ENCODE measurements at places on chromosomes 2 and 18. TPM values are rescaled to one million over a fixed set of nuclear protein-coding genes. Genes with fewer than 3 reads are reported as not detected.

DNA sequence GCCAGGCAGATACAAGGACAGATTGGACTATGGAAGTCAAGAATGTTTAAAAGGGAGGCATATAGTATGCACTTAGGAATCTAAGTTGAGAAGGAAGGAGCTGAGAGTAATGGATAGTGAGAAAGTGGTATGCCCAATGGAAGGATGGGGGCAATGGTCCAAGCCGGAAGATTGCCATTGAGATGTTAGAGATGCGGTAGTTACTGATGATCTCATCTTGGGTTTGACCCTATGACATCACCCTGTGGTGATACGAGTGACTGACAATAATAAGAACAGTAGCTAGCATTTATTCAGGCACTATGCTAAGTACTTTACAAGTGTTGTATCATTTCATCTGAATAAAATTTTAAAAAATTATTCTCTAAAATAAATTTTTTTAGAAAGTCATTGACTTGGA lies 38.5 kb upstream of the ACMSD start:
- no peak for DNase-seq

- no peak for DNase-seq
These were observed 5.3 kb downstream of the MFSD6 start for GRCh38 chr2:190413421-190413820.

DNA sequence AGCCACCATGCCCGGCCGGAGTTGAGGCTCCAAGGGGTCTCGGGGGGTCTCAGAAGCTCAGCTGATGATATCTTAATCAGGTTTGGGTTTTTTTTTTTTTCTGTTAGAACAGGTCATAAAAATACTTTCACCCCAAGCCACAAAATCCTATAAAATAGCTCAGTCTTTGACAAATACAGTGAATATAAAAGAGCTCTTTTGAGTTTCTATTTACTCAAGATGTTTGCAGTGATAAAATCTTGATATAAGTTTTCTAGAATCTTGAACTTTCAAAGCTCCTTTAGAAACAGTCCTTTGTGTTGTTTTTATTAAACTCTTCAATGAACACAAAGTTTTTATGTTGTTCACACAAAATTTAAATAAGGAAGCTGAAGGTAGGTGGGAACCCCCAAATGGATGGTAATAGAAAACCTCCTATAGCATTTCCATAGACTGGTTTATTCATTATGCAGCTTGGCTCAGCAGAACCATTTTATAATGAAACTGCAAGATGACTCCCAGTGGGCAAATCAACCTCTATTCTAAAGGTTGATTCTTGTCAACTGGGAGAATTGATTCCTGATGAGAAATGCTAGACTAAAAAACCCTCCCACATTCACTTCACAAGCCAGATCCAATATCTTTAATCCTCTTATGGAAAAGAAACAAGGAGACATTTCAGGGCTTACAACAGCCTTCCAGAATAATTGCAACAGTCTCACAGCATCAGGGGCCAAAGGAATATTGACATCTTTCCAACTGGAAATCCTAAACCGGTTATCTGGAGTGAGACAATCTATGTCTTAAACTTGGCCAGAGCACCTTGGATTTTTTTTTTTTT lies 13.6 kb upstream of the NARS1 start:
- no peak for DNase-seq

DNA sequence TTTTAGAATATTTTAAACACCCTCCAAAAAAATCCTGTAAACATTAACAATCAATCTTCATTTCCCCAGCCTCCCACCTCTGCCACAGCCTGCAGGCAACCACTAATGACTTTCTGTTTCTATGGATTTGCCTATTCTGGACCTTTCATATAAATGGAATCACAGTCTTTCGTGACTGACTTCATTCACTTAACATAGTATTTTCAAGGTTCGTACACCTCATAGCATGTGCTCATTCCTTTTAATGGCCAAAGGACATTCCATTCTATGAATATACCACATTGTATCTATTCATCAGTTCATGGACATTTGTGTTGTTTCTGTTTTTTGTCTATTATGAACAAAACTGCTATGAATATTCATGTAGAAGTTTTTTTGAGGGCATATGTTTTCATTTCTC lies 48.5 kb downstream of the NAT8 start:
- no peak for DNase-seq

DNA sequence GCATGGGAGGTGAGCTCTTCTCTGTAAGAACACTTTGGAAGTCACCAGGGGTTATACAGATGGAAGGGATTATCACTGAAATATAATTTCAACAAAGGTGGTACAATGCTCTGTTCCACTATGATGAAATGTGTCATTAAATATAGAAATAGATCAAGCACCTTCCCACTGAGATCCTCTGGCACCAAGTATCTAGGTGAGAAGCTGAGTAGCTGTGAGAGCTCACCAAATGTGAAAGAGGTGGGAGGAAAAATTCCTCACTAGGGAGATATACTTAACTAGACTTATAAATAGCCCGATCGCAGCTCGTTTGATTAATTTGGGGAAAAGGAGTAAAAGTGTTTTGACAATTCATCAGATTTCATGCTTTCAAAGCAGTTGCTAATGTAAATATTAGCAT lies 247.6 kb downstream of the SMAD2 start:
- no peak for DNase-seq

DNA sequence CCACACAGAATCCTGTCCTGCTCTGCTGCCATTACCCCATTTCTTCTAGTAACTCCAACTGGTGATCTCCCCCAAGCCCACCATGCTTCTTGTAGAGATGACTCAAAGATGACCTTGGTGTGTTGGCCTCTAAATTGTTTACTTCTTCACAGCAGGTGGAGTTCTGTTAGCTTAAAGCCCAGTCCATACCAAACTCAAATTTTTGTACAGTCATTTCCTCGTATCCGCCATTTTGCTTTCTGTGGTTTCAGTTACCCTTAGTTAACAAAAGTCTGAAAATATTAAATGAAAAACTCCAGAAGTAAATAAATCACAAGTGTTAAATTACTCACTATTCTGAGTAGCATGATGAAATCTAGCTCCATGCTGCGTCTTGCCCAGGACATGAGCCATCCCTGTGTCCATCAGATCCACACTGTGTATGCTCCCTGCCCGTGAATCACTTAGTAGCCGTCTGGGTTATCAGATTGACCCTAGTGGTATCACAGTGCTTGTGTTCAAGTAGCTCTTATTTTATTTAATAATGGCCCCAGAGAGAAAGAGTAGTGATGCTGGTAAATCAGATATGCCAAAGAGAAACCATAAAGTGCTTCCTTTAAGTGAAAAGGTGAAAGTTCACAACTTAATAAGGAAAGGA lies 133.3 kb upstream of the NOL4 start:
- no peak for DNase-seq

GRCh38 chr2:237269138-237269875 lies 144.7 kb downstream of the COL6A3 start:
- no peak for DNase-seq

DNA sequence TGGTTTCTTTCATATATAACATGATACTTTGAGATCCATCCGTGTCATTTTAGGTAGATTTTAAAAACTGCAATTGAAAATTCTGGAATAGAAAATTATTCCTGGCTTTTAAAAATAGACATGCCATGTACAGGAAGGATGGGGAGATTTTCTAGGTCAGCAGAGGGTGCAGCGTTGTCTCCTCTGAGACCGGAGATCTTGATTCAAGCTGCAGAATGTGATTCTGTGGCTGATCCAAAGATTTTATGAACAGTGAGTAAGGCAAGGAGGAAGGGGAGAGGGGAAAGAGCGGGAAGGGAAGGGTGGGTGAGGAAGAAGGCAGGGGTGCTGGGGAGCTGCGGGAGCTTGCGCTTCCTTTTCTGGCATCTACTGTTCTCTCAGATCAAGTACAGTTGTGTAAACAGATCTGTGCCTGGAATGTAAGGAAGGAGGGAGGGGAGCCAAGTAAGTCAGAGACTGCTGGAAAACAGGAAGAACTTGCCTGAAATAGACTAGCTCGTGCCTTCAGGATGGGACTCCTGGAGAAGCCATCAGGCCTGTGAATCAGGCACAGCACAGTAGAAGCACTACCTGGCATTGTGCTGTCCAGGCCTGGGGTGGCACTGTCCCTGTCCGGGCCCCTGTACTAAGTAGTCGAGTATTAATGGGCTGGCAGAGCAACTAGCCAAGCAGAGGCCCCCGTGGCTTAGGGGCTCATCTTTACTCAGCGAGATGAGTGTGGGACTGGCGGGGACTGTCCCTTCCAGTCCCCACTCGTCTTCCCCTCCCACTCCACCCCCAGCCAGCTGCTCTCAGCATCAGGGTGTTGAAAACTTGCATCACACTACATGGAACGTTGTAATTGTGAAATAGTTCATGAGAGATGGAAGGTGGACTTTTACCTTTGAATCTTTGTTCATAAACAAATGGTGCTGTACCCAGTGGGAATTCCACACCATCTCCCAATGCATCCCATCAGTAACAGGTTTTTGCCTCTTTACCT lies 163.5 kb downstream of the UXS1 start:
- DNase-seq, result peak; percentile 64

GRCh38 chr2:160493227-160494028 lies at the start of gene RBMS1:
Gene RBMS1 (minus strand): TSS chr2:160493807. CDS start chr2:160493363, 444 bp downstream.
- DNase-seq, result peak; percentile 80

DNA sequence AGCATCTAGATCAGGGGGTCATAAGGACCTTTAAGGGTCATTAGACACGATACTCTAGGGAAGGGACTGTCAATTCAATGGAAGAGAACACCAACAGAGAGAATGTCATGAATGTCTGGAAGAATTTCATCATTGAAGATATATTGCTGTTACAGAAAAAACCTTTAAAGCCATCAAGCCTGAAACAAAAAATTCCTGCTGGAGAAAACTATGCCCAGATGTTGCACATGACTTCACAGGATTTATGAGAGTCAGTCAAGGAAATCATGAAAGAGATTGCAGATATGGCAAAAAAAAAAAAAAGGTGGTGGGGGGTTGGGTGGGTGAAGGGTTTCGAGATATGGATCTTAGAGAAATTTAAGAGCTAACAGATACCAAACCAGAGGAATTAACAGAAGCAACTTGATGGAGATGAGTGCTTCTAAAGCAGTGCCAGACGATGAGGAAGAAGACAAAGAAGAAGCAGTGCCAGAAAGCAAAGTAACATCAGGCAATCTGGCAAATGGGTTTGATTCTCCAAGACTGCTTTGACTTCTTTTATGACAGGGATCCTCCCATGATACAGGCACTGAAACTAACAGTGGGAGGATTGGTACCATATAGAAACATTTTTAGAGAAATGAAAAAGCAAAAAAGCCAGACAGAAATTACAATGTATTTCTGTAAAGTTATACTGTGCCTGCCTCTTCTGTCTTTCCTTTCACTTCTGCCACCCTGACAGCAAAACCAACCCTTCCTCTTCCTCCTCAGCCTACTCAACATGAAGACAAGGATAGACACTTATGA lies 28.5 kb downstream of the MAP4K3 start:
- no peak for DNase-seq

GRCh38 chr2:61620244-61621159 lies 82.3 kb upstream of the XPO1 start:
- peak; percentile 40 for DNase-seq

GRCh38 chr18:48320639-48320945 lies 88.6 kb downstream of the ZBTB7C start:
- no peak for DNase-seq

GRCh38 chr2:220277445-220277975 lies 650.1 kb downstream of the SLC4A3 start:
- peak; percentile 21 for DNase-seq

DNA sequence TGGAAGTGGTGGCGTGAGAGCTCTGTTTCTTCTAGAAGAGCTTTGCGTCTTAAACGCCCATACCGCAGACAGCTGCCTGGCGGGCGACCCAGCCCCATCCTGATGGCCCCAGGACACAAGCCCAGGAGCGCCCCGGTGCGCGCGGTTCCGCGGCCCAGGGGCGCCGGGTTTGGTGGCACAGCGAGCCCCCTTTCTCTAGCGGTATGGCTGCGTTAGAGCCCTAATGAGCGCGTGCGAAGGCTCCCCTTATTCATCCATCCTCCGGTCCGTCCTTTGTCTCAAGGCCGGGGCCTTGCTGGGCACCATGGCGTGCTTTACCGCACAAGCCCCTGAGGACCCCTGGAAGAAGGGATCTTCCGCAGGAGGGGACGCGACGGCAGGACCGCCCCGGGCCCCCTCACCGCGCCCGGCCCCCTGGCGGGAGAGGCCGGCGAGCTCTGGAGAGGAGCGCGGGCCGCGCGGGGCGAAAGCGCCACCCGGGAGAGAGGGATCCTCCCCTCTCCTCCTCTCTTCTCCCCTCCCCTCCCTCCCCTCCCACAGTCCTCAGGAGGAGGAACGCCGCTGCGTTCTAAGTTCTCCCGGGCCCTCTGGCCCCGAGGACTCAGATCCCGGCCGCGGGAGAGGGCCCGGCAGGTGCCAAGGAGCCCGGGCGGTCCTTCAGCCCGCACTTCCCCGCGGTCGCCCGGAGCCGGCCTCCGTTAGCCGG lies 626 bp upstream of the SLC1A4 start:
- no peak for DNase-seq

Gene STK25
- total RNA-seq, result 87.1 TPM

Gene CD207
- total RNA-seq, result not detected

Gene NR4A2
- 1.7 TPM for total RNA-seq

Gene AOX1
- 12.7 TPM for total RNA-seq

Gene PIEZO2
- total RNA-seq, result 0.20 TPM

Gene UGP2
- total RNA-seq, result 192 TPM

Gene FAM228A
- total RNA-seq, result 1.2 TPM

Gene REG3G
- not detected for total RNA-seq

Gene SFT2D3
- 4.2 TPM for total RNA-seq

Gene SMAD2
- total RNA-seq, result 90.7 TPM

Measured in heart left ventricle (tissue), 16 donors.